Right lobe of liver (tissue), 6 donors: ENCODE measurements at places on chromosomes 5 and 9.

GRCh38 chr5:83281176-83281575 lies 190.4 kb upstream of the VCAN start:
- no peak for DNase-seq
- no peaks in the 10 kb centered on the region for H3K4me1 ChIP-seq
- H3K27me3 ChIP-seq = no peaks in the 10 kb centered on the region
- H3K27ac ChIP-seq = no peak overlapping the region
- H3K4me3 ChIP-seq = no peak overlapping the region

DNA sequence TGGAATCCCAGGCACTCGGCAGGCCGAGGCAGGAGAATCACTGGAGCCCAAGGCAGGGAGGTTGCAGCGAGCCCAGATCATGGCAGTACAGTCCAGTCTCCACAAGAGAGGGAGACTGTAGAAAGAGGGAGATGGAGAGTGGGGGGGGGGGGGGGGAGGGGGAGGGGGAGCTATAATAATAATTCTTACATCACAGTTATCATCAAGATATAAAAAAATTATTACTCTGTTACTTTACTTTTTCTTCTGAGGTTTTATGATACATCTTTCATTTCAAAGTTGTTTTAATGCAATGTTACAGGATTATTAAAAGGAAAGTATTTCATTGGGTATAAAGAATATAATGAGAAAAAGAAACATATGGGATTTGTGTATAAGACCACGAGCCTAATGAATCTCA lies 17.8 kb upstream of the RAB3C start:
- H3K4me3 ChIP-seq = no peak overlapping the region
- H3K4me1 ChIP-seq = no peaks in the 10 kb centered on the region
- no peaks in the 10 kb centered on the region for H3K27me3 ChIP-seq
- H3K27ac ChIP-seq = no peak overlapping the region

GRCh38 chr5:134958755-134959154 lies 9.0 kb upstream of the CATSPER3 start:
- H3K4me3 ChIP-seq = no peak overlapping the region
- peaks cover 7% of the 10 kb centered on the region for H3K36me3 ChIP-seq
- H3K27ac ChIP-seq = no peak overlapping the region

- H3K4me1 ChIP-seq = no peaks in the 10 kb centered on the region
- H3K27me3 ChIP-seq = no peaks in the 10 kb centered on the region
- H3K27ac ChIP-seq = no peak overlapping the region
- H3K36me3 ChIP-seq = peaks cover 19% of the 10 kb centered on the region
- H3K4me3 ChIP-seq = no peak overlapping the region
Observed at GRCh38 chr9:6565312-6565711, 80.2 kb downstream of the GLDC start.

DNA sequence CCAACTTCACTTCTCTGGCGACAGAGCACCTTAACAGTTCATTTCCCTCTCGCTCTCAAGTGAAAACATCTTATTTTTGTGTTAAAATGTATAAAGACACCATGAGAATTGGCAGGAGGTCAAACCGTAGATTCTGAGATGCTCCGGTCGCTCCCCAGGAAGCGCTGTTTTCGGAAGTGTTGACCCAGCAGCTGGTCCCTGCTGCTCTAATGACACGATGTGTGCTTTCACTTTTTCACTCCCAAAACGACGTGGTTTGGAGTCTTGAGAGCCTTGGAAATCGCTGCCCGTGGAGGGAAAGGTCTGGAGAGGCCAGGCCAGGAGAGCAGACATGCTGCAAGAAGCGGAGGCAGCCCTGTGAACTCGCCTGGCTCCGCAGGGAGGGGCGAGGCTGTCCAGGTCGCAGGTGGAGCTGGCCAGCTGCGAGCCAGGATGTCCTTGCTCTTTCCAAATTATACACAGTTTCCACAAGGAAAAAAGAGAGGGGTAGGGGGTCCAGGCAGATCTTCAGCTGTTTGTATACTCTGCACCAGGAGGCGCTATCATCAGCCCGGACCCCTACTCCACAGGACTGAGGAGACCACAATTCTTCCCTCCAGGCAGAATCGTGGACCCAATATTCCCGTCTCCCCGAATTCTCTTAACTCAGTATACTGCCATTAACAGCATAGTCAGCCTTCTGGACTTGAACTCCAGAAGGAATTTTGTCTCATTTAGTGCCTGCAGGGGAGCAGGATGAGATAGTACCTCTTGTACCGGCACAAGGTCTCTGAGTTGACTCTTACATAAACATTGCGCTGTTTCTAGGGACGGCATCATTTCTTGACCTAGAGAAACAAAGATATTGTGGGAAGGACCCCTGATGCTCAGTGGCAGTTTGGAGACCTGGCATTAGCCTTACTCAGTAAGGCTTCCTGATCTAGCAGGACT lies 248.6 kb upstream of the ANKRD55 start:
- peak overlapping the region; percentile 82 for H3K27ac ChIP-seq

GRCh38 chr5:42719034-42719433 lies 37.6 kb upstream of the CCDC152 start:
- H3K4me1 ChIP-seq = no peaks in the 10 kb centered on the region
- H3K27me3 ChIP-seq = no peaks in the 10 kb centered on the region
- H3K36me3 ChIP-seq = peaks cover 19% of the 10 kb centered on the region
- H3K27ac ChIP-seq = no peak overlapping the region

GRCh38 chr9:32716425-32716824 lies 66.9 kb upstream of the TMEM215 start:
- H3K36me3 ChIP-seq = no peaks in the 10 kb centered on the region
- no peaks in the 10 kb centered on the region for H3K4me1 ChIP-seq
- no peaks in the 10 kb centered on the region for H3K27me3 ChIP-seq
- H3K27ac ChIP-seq = no peak overlapping the region
- H3K4me3 ChIP-seq = no peak overlapping the region

DNA sequence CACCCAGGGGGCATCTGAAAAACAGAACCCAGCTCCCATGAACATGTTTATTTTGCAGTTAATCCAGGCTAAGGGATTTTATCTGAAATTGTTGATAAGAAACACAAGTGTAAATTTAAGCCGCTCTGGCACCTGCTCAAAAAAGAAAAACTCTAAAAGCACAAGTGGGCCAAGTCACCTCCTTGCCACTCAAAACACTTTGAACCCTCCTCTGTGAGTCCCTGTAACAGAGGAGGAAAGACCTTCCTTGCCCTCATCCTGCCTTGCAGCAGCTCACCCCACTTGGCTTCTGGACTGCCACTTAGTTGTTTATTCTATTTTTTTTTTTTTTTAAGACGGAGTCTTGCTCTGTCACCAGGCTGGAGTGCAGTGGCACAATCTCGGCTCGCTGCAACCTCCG lies 39.5 kb downstream of the FAM78A start:
- H3K27ac ChIP-seq = no peak overlapping the region
- DNase-seq = no peak
- no peaks in the 10 kb centered on the region for H3K27me3 ChIP-seq
- H3K4me1 ChIP-seq = no peaks in the 10 kb centered on the region
- H3K4me3 ChIP-seq = no peak overlapping the region
